ENCODE measurements at places on chromosomes 4 and X.

- no peak for DNase-seq
These were observed 32.4 kb downstream of the LRBA start for GRCh38 chr4:150982557-150983233.

- DNase-seq: no peak
These were observed 50.8 kb downstream of the HTRA3 start for GRCh38 chr4:8320386-8320750.

GRCh38 chrX:151977009-151977408, 2.5 kb upstream of the GABRE start:
- no peak for DNase-seq

- no peak for DNase-seq
These were observed 207.5 kb downstream of the REPS2 start for GRCh38 chrX:17154001-17154400.

DNA sequence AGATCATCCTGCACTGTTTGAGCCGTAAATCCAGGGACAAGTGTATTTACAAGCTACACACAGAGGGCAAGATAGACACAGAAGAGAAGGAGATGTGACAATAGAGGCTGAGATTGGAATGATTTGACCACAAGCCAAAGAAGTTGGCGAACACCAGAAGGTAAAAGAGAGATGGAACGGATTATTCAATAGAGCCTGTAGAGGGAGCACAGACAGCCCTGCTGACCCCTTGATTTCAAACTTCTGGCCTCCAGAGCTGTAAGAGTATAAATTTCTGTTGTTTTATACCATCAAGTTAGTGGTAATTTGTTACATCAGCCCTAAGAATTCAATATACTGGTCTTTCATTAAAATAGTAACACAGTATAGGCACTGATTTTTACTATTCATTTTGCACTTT, 447.8 kb downstream of the FAT4 start:
- no peak for DNase-seq

- no peak for DNase-seq
These were observed 1025.5 kb downstream of the RPA4 start for GRCh38 chrX:97909245-97909644.

GRCh38 chr4:111283066-111283677, 660.3 kb upstream of the PITX2 start:
- DNase-seq: no peak

DNA sequence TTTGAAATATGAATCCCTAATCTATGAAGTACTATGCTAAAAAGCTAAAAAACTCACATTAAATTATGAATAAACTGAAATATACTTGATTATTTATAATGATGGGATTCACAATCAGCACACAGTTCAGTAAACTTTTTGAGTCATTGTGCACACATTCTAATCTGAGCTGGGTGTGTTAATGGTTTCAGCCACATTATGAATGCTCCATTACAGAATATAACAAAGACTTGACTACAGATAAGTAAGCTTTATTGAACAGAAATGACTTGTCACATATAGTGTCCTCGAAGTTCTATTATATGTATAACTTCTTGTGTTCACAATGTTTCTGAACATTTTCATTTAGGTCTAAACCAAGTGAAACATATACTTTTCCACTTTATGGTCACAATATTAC, 1649.9 kb upstream of the IGFBP7 start:
- DNase-seq: no peak

DNA sequence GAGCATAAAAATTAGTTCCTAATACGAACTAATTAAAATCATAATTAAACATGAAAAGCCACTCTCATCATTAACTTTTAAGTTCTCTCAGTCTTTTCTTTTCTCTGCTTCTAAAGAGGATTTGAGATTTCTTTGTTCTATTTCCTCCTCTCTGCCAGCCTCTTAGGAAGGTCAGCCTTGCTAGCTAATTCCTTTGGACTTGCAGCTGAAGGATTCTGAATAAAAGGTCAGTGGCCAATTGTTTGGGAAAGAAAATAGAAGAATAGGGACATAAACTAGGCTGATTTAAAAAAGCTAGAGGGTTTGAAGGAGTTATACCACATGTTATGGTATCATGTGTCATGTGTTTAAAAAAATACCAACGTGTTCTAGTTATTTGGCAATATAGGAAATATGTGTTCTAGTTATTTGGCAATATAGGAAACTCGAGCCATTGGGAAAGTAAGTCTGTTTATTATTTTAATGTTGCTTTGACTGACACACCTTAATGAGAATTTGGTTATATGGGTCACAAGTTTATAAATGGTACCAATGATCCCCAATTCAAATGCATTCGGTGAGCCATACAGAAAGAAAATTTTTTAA, 1668.7 kb upstream of the PCDH7 start:
- DNase-seq: no peak
